Fibroblast of the aortic adventitia (primary cell): ENCODE measurements at places on chromosomes 7 and 10.

DNA sequence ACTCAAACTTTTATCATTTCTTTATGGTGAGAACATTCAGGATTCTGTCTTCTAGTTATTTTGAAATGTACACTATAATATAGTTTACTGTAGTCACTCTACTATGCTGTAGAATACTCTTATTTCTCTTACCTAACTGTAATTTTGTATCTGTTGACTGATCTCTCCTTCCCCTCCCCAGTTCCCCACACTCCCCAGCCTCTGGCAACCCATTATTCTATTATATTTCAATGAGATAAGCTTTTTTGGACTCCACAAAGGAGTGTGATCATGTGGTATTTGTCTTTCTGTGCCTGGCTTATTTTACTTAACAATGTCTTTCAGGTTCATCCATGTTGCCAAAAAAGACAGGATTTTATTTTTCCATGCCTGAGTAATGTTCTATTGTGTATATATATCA is 71.4 kb upstream of the DYNC1I1 start:
- no peak for DNase-seq

DNA sequence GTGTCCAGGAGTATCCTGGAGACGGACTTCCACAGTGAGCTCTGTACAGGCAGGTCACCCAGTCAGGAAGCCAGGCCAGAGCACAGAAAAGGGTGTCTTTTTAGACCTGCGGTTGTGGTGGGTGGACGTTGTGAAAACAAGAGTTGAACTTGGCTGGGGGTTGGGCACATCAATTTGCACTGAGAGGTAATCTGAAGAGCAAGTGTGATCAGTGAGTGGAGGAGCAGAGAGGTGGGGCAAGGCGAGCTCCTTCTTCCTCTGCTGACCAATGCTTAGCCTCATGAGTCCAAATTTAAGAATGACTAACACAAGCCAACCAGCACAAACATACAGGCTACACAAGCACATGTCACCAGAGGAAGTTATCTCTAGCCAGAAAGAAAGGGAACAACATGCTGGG is 310.8 kb downstream of the TCERG1L start:
- DNase-seq, result no peak

DNA sequence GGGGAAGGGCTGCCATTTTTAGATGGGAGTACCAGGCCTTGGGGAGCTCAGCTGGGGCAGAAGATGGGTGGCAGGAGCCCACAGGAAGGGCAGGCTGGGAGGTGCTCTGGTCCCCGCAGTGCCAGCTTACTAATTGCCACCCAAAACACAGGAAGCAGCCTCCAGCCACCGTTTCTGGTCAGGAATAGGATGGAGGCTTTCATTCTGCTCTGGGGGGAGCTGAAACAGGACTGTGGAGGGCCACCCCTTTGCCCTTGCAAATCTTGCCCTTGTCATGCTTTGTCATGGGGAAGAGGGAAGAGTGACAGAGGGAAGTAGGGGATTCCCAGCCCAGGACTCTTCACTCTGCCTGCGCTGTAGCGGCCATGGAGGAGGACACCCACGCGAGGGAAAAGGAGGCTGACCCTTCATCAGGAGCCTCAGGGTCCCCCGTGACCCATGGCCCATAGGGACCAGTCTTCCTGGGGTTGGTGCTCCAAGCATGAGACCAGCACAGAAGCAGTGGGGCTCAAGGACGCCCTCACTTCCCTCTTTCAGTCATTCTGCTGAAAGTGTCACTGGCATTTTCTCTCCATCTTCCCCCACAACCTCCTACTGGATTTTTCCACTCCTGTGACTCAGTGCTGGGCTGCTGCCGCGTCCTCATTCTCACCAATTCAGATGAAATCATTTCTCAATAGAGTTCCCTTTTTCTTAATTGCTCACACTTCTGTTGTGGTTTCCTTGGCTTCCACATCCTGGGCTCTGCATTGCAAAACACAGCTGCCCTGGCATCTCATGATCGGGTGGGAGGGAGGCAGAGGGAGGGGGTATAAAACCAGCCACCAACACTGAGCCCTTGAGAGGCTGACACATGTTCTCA is 61.9 kb downstream of the MKI67 start:
- peak; percentile 31 for DNase-seq

- peak; percentile 56 for DNase-seq
Observed at GRCh38 chr7:148698397-148699023, at the start of gene CUL1. CUL1 (plus strand) TSS chr7:148698903; CDS start chr7:148730123, 31,220 bp downstream.

GRCh38 chr7:149126662-149127266 is 640 bp upstream of the ZNF425 start:
- no peak for DNase-seq

GRCh38 chr10:30583778-30584415 is 45.7 kb downstream of the LYZL2 start:
- peak; percentile 88 for DNase-seq

DNA sequence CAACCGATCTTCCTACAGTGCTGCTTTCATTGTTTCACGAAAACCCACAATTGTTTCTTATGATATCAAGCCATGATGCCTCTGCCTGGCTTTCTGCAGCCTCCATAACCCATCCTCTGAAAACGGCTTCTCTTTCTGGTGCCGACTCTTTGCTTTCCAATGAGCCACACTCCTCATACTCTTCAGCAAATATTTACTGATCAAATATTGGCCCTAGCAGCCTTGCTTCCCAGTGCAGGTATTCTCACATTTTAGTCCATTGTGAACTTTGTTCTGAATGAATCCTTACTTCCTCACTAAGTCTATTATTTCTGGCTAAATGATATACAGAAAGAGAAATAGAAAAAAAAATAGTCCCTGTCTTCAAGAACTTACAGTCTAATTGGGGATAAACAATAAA is 35.5 kb downstream of the LAMB1 start:
- DNase-seq, result no peak

DNA sequence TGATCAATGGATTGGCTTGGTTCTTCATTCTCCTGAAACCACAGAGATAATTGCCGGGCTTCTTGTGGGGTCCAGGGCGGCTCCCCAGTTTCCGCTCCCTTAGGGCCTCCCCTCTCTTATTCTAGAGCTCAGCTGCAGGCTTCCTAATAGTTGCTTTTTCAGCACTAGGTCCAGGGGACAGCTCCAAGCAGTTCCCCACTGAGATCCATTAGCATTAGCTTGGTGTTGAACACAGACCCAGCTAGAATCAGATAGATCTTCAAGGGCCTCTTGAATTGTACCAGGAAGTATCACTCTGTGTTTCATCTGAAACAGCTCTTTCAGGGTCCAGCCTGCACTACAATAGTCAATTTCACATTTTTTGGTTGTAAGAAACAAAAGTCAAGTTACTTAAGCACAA is 238.7 kb downstream of the SEC23IP start:
- DNase-seq, result peak; percentile 1

GRCh38 chr7:2934211-2934731 is 90.2 kb upstream of the GNA12 start:
- DNase-seq, result peak; percentile 56

- DNase-seq, result no peak
Observed at GRCh38 chr10:70690589-70690988, 18.3 kb downstream of the ADAMTS14 start.

- no peak for DNase-seq
Observed at GRCh38 chr7:16063716-16064675, 357.3 kb downstream of the CRPPA start.

DNA sequence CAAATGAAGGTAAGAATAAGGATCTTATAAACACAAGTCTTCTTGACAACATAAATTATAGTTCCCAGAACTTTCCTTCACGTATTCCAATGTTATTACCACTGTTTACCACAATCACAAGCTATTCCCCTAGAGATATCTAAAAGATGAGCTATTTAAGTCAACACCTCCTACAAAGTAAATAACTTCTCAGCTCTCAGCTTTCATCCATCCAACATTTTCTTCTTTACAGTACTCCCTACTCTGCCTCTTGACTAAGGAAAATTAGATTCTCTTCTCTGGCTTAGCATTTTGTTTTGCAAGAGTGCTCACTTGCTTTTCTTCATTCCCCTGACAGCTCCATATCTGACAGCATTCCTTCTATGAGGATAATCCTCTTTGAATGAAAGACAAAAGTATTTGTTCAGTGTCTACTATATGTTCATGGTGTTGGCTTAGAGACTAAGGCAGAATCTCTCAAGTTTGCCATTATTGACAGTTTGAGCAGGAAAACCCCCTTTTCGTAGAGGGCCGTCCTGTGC is 93.0 kb upstream of the IL6 start:
- no peak for DNase-seq

- DNase-seq, result no peak
Observed at GRCh38 chr7:106766551-106766950, 98.5 kb upstream of the PIK3CG start.

DNA sequence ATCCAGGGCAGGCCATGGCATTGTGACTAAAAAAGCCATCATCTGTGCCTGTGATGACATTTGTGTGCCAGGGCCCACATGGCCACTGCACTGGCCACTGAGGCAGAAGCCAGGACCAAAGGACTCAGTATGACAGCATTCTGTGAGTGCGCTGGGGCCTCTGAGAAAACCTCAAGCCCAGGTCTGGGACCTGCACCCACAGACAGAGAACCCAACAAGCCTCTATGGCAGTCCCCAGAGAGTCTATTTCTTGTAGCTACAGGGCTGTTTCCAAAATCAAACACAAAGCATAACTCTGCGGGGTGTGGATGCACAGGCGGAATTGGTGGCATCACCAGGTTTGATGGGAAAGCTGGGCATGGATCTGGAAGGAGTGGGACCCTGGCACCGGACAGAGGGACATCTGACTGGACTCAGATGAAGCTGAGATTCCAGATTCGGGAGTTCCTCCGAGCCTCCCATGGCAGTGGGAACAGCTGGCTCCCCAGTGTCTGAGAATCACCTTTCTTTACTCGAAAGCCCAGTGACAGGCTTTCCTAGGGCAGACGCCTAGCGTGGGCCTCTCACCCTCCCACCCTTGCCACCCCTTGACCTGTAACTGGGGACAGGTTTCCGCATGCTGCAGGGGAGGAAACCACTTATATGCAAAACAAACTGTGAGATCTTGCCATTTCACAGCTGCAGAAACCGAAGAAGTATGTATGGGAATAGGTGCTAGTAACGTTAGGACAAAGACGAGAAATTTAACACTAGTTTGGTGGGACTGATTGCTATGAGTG is 70.6 kb upstream of the RHEB start:
- DNase-seq, result no peak

- DNase-seq, result no peak
Observed at GRCh38 chr7:129799350-129799955, 153.3 kb downstream of the UBE2H start.

GRCh38 chr10:49179699-49180443 is 8.3 kb downstream of the TMEM273 start:
- DNase-seq, result no peak

DNA sequence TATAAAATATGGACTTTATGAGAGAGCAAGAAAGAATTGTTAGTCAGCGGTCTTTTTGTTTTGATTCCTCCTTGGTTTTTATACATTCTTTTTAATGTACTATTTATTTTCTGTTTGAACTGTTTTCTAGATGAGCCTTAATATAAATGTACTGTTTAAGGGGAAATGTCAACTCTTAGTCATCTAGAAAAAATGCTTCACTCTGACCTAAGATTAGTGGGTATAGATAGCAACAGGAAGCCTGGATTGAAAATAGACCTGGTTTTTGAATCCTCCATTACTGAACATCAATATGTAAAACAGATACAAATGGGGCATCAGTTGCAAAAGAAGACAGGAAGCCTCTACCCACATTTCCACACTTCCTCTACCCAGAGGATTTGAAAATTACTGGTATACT is 87.8 kb downstream of the CHRM2 start:
- peak; percentile 73 for DNase-seq

GRCh38 chr7:10266976-10267375 is 706.7 kb upstream of the PHF14 start:
- DNase-seq, result no peak

GRCh38 chr7:148794476-148794875 is 89.6 kb downstream of the EZH2 start:
- no peak for DNase-seq

GRCh38 chr7:92790992-92791391 is 45.4 kb downstream of the CDK6 start:
- peak; percentile 78 for DNase-seq

DNA sequence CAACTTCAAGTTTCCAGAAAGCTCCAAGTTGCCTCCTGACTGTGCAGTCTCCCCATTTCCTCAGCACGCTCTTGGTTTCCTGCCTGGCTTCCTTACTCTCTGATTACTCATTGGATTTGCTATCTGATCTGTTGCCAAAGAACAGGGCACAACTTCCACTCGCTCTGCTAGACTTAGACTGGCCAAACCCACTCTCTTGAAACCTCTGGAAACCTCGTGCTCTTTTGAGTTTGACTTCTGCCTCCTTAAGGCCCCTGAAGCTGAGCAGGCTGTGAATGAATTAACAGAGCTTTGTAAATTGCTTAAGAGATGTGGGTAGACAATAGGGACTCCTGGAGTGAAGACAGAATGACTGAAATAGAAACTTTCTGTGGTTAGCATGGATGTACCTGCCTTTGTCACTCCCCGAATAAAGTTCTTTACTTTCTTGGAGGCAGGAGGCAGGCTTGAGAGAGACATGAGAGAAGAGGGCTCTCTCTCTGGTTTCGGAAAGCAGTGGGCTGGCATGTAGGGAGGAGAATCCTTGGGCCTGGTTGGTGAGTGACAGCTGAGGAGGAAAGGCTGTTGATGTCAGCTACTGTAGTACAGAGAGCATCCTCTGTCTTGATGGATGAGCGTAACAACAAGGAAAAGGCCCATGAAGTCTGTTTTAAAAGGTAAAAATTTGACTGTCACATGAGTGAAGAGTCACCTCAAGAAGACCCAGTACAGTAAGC is 70.8 kb downstream of the CHN2 start:
- DNase-seq, result peak; percentile 87

GRCh38 chr7:129494041-129494440 is 8.3 kb upstream of the SMKR1 start:
- DNase-seq, result peak; percentile 86

- DNase-seq, result peak; percentile 32
Observed at GRCh38 chr7:103140061-103140460, 8.8 kb downstream of the NAPEPLD start.

DNA sequence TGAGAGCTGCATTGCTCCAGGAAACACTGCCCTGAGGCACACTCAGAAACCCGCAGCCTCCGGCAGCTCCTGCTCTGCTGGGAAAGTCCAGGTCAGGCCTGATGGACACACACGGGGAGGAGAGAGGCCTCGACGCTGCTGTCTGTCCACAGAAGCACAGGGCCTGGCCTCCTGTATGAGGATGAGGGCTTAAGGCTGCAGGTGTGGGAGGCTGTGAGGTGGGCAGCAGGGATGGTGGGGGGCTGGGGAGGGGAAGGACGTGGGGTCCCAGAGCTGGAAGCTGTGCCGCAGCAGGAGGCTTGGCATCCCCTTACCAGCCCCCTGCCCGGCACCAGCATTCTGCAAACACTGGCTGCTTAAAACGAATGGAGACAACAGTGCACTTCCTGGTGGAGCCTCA is 186.2 kb downstream of the DNAJB6 start:
- no peak for DNase-seq

DNA sequence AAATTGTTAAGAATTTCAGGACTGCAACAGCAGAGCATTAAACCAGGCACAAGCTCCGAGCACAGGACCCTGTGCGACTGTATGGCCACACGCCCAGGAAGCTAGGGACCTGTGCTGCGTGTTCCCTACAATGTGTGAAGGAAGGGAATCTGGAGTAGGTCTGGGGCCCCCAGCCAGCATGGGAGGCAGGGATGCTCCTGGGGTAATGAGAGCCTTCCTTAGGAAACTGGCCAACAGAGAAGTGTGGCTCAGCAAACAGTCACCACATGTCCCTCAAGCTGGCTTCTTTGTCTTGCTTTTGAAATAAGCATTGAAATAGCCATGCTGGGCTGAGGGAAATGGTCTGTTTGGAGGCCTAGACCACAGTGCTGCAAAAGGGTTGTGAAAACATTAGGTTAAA is 8.2 kb downstream of the BLNK start:
- no peak for DNase-seq
